ENCODE measurements at places on chromosomes 11 and 22.

GRCh38 chr11:76856106-76856505, 4.6 kb upstream of the ACER3 start:
- DNase-seq = no peak

- no peak for DNase-seq
Observed at GRCh38 chr22:37032134-37032534, 12.6 kb downstream of the MPST start.

- DNase-seq = no peak
Observed at GRCh38 chr11:2144544-2145248, 5.5 kb upstream of the IGF2 start.

- DNase-seq = no peak
Observed at GRCh38 chr11:47553406-47553743, 443 bp upstream of the CELF1 start.

GRCh38 chr22:43272301-43272700, 70.9 kb downstream of the SCUBE1 start:
- no peak for DNase-seq

GRCh38 chr11:59191095-59191494, 19.2 kb downstream of the DTX4 start:
- DNase-seq = no peak

DNA sequence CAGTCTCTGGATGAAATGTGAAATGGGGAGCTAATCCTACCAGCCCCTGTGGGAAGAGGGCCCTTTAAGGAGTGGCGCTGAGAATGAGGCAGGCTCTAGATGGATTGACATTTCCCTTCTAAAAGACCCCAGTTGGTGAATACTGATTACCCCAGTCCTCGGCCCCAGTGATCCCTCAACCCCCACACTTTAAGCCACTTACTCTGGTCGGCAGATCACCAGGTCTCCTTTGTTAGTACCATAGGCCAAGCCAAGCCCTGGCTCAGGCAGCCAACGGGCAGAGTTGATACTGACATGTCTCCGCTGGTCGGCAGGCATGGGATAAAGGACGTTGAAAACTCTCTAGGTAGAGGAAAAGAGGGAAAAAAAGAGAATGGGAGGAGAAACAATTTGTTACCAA, 26.1 kb upstream of the CHRM4 start:
- DNase-seq = no peak

DNA sequence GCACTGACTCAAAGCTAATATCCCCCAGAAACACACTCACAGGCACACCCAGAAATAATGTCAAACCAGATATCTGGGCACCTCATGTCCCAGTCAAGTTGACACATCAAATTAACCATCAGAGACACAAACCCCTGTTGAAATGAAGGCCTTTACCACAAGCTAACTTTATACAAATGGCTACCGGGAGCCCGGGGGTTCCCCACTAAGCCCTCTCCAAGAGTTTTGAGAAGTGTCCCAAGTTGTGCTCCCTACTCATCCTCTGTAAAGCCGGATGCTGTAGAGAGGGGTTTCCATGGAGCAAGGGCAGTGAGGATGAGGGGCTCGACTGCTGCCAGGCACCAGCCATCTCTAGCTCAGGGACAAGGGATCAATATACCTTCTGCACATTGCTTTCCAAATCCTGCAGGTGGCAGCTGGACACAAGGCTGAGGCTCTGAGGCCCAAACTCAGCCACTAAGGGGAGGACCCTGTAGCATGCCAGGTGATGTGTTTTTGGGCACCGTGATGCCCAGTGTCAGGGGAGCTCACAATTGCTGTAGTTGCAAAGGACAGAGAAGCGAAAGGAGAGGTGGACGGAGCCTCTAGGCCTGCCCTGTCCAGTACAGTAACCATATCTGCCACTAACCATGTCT, 145.7 kb downstream of the TTC17 start:
- no peak for DNase-seq

DNA sequence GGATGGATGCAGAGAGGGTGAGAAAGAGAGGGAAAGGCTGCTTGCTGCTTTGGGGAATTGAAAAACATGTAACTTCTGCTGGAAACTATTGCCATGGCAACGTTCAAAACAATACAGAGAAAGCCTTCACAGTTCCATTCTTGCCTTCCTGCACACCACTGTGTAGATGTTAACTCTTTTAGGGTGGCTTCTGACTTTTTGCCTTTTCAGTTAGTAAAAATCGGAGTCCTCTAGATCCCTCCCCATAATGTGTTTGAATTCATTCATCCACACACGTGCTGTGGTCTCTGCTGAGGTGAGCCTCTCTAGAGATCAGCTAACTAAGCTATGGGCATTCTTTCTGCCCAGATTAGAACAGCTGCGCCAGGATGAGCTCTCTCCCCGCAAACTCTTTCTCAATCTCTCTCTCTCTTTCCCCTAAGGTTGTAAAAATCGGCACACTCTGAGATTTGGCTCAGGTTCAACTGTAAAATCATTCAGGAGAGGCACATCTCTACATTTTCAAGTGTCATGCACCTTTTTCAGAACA, 1178.3 kb downstream of the LRRC4C start:
- no peak for DNase-seq

- DNase-seq = no peak
Observed at GRCh38 chr11:65585396-65586246, 9.8 kb downstream of the EHBP1L1 start.

- no peak for DNase-seq
Observed at GRCh38 chr22:40138866-40139265, 38.9 kb upstream of the TNRC6B start.

DNA sequence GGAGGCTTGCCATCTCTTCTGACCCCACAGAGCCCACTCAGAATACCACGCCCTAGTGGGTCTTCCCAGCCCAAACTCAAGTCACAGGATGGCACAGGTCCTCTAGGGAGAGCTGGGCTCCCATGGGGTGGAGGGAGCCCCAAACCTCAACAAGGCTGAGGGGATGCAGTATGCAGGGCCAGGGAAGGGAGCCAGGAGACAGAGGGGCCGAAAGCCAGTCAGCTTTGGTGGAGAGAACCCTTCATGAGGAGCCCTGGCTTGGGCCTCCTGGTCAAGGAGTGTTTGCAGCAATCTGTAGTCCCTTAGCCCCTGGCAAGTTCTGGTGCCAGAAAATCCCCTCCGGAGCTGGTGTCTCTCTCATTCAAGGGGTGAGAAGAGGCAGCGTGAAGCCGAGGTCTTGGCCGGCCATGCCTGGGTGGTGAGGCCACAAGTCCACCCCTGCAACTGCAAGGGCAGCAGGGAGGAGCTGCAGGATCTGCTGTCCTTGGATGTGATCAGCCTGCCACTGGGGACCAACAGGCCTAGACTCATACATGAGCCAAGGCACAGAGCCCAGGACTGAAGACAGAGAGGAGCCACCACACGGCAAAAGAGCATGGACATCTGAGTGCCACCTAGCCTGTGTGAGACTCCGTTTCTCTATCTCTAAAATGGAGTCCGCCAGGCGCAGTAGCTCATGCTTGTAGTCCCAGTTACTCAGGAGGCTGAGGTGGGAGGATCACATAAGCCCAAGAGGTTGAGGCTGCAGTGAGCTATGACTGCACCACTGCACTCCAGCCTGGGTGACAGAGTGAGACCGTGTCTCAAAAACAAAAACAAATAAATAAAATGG, 24.1 kb downstream of the NEAT1 start:
- DNase-seq = no peak

All from NCI-H2081 treated with DMSO at 0.1 percent for 48 hours (cell line).